ENCODE measurements at places on chromosomes 12 and 14.
A peak's percentile ranks its signal among the peaks of the same experiment; 100 is the strongest.

DNA sequence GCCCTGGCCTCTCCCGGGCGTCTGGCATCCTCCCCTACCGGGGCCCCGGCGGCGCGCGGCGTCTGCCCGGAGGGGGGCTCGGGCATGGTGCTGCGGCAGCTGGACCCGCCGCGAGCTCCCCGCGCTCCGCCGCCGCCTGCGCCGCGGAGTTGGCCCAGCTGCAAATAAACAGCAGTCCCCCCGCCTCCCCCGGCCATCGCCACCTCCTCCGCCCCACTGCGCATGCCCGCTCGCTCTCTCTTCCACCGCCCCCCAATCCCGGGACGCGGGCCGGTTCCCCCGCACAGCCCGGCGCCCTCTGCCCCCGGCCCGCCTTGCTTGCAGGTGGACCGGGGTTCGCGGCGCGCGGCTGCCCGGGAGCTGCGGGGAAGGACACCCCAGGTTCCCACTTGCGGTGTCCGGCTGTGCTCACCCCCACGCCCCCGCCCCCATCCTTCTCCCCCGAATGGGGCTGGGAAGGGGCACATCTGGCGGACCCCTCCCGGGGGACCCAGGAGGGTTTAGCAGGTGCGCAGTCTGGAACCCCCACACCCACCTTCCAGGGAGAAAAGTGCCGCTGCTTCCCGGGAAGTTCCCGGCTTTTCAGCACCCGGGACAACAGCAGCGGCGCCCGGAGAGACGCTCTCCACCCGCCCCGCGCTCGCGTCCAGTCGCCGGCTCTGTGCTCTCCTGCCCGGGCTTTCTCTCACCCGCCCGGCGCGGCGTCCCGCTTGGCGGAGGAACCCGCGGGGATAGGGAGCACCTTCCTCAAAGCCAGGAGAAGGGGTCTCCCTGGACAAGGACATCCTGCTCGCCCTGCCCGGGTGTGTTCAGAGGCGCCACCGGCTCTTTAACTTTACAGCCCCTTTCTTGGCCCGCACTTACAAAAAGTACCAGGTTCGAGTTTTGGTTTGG is at the start of gene TMTC1:
Gene TMTC1 (minus strand): TSS at position 170 of the 894 bp plus-strand sequence. CDS start 191 bp downstream, outside the sequence.
- DNase-seq, result no peak

GRCh38 chr12:104702565-104703139 is 245.9 kb downstream of the CHST11 start:
- DNase-seq, result no peak

GRCh38 chr14:104800771-104801519 is at the start of gene ZBTB42:
Gene ZBTB42, plus strand, starts transcription at chr14:104801101. Its CDS starts 97 bp downstream, at chr14:104801198.
- DNase-seq, result peak; percentile 60

GRCh38 chr14:45492876-45493275 is 239.9 kb upstream of the MIS18BP1 start:
- DNase-seq, result no peak

DNA sequence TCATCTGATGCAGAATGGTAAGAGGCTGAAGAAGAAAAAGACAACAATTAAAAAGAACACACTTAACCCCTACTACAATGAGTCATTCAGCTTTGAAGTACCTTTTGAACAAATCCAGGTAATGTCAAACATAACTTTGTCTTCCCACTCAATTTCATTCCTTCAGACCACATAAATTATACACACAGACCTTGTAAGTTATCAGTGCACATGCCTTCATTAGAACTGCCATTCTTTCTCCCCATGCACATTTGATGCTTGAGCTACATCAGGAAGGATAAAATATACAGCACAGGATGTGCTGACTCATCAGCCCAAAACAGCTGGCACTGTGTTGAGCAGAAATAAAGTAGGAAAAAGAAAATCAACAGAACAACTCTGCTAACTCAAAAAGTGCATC is 246.7 kb downstream of the PAWR start:
- DNase-seq, result no peak

GRCh38 chr14:56115976-56116893 is 2.0 kb upstream of the PELI2 start:
- no peak for DNase-seq

- DNase-seq, result no peak
Measured at GRCh38 chr12:31007153-31007495, 66.5 kb upstream of the DDX11 start.

DNA sequence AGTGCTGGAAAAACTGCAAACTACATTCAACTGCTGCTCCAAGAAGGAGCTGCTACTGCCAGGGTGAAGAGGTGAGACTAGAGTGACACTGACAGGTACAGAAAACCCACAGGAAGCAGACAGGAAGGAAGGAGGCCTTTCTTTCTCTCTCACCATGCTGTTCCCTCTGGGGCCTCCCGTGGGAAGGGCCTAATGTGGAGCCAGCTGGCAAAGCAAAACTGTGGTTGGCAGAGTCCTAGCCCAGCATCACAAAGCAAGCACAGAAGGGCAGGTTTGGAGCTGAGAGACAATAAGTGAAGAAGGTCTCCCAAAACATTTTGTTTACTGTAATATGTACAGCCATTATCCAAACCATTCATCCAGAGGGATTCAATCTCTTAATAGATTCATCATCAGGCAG is 122.5 kb upstream of the MAX start:
- no peak for DNase-seq

DNA sequence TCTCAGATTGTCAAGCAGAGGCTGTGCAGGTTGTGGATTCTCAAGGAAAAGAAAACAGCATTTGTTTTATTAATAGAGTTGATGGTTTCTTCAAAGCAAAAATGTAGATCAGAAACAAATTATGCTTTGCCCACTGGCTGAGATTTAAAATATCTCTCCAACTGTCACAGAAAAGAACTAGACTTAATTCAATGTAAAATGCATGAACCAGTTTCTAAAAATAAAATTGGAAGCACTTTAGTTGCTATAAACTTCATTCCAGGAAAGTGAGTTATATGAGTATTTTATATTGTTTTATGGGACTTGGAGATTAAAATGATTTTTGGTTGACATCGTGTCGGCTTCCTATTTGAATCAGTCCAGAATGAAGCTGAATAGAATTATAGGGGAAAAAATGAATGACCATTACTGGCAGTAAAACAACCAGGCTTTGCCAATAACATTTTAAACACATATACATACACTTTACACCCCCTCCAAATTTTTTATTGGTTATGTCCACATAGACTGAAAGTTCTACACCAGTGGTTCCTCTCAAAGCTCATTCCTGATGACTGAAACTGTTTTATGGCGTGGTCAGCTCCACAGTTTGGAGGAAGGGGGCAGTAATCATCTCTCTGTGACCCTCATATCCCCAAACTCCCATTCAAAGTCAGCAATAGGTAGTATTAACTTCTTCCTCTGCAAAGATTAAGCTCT is 55.5 kb upstream of the DAAM1 start:
- no peak for DNase-seq

GRCh38 chr12:110661337-110661972 is 27.5 kb downstream of the HVCN1 start:
- DNase-seq, result no peak

DNA sequence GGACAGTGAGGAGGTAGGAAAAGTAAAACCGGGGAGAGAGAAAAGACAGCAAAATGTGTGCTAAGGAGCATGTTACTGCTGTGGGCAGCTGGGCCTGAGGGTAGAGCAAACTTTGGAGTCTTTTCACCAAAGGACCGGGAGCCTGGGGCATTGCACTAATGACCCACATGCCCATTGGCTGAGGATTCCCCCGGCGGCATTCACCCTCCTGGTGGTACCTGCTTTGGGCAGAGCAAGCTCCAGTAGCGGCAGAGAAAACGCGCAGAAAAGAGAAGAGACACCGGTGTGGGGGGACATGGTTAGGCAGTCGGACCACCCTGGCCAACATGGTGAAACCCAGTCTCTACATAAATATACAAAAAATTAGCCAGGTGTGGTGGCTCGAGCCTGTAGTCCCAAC is 83.4 kb upstream of the ESRRB start:
- no peak for DNase-seq

DNA sequence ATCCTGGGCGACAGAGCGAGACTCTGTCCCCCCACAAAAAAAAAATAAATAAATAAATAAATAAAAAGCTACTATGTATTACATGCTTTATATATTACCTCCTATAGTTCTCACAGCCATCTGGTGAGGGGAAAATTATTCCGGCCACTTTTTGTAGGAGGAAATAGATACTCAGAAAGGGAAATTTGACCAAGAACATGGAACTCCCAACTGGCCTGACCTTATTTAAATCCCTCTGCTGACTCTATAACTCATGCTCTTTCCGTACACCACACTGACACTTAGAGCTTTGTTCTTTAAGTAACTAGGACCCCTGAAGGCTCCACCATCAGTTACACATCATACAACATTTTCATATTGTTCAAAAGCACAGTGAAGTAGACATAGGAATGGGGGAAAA is 2.2 kb upstream of the MMP19 start:
- DNase-seq, result no peak

- no peak for DNase-seq
Measured at GRCh38 chr12:25769082-25769945, 189.2 kb upstream of the RASSF8 start.

GRCh38 chr12:108332791-108333382 is 6.2 kb downstream of the CMKLR1 start:
- no peak for DNase-seq

DNA sequence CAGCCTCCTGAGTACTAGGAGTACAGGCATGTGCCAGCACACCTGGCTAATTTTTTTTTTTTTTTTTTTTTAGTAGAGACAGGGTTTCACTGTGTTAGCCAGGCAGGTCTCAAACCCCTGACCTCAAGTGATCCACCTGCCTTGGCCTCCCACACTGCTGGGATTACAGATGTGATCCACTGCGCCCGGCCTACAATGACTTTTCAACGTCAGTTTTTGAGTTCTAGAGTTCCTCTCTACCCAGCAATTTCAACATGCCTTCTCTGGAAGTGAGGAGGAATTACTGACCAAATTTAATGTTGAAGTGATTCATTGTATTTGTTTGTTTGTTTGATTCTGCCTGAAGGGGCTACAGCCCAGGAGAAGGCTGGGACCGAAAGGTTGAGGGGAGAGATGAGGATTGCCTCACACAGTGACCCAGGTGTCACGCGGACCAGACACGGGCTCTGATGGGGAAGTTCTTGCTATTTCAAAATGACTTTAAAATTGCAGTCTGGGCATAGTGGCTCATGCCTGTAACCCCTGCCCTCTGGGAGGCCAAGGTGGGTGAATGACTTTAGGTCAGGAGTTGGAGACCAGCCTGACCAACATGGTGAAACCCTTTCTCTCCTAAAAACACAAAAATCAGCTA is 8.6 kb upstream of the DENR start:
- DNase-seq, result no peak

GRCh38 chr12:108326254-108326750 is 12.8 kb downstream of the CMKLR1 start:
- no peak for DNase-seq

GRCh38 chr12:131716282-131716681 is 5.4 kb downstream of the SFSWAP start:
- DNase-seq, result no peak

DNA sequence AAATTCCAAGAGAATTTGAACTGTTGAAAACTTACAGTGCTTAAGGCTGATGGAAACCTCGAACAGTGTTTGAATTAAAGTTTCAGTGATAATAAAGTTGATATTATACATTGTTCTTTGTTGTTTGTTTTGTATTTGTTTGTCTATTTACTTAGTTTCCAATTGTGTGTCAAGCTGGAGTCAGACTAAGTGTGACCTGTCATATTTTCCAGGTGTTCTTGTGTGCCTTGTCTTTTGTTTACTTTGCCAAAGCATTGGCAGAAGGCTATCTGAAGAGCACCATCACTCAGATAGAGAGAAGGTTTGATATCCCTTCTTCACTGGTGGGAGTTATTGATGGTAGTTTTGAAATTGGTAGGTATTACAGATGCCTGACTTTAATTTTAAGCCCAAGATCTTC is 6.0 kb downstream of the SLCO1C1 start:
- DNase-seq, result no peak

DNA sequence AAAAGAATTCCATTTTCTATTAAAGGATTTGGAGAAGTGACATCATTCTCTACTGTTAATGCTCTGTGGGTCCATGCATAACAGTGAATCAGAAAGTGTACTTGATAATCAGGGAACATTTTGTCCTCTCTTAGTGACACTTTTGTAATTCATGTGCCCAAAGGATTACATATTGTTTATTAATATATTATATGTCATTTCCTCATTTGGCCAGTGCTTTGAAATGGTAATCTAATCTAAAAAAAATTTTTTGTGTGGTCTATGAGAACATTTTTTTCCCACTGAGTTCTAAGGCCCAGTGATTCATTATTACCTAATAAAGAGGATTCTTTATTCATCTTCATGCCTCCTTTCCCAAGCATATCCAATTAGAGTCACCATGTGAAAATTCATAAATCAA is 79.7 kb upstream of the MYF6 start:
- no peak for DNase-seq

- DNase-seq, result no peak
Measured at GRCh38 chr14:35696575-35696974, 112.5 kb downstream of the RALGAPA1 start.

DNA sequence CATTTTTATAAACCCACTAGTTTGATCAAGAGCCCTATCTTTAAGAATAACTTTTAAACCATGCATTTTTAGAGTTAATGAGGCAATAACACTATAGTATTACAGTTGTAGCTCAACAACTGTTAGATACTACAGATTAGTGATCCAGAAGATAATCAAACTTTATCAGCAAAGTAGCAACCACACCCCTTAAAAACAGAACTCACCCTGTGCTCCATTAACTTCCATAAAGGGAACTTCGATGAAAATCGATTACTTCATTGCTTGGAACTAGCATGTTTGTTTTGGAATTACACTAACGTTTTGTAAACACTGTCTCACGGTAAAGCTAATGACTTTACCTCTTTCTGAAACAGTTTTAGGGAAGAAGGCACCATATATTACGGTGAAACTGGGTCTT is 1.4 kb downstream of the SGPP1 start:
- no peak for DNase-seq

DNA sequence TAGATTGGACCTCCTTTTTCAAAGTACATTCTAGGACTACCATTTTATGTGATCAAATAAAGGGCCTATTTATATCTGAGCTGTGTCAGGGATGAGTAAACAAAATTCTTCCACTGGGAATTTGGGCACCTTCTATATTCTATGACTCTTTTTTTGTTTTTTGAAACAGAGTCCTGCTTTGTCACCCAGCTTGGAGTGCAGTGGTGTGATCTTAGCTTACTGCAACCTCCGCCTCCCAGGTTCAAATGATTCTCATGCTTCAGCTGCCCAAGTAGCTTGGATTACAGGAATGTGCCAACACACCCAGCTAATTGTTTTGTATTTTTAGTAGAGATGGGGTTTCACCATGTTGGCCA is 64.8 kb downstream of the DRAM1 start:
- DNase-seq, result no peak

GRCh38 chr14:72961579-72962335 is 35.5 kb downstream of the DCAF4 start:
- no peak for DNase-seq

GRCh38 chr12:11825278-11825677 is 175.8 kb downstream of the ETV6 start:
- DNase-seq, result no peak

- DNase-seq, result no peak
Measured at GRCh38 chr14:31934767-31935266, 142.3 kb upstream of the ARHGAP5 start.

- DNase-seq, result no peak
Measured at GRCh38 chr14:23047034-23047634, 5.1 kb downstream of the PSMB11 start.

GRCh38 chr12:78229591-78230101 is 399.0 kb downstream of the NAV3 start:
- no peak for DNase-seq
